CD4-positive, alpha-beta T cell (primary cell): ENCODE measurements at places on chromosomes 5 and 9.
A peak's percentile ranks its signal among the peaks of the same experiment; 100 is the strongest.

- no peak for DNase-seq
These were observed 11.1 kb downstream of the OLFM1 start for GRCh38 chr9:135098400-135099105.

DNA sequence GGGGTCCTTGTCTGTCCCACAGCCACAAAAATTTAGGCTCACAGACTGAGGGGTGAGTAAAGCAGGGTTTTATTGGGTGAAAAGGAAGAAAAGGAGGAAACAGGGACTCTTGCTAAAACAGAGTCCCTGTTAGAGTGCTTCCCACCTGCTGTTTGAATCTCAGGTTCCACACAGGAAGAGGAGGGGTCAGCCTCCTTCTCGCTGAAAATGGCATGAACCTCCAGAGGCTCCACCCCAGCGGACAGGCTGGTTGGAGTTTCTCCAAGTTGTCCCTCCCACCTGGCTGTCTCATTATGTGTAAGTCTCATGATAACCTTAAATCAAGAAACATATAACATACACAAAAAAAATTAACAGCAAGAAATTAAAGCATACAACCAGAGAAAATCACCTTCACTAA, 28.3 kb upstream of the UHRF2 start:
- no peak for DNase-seq

GRCh38 chr5:29131285-29131684, 2062.2 kb upstream of the CDH6 start:
- DNase-seq: no peak

- peak; percentile 11 for DNase-seq
These were observed 85.7 kb upstream of the ARRDC3 start for GRCh38 chr5:91468651-91469422.

GRCh38 chr5:37615184-37615583, 224.7 kb downstream of the GDNF start:
- no peak for DNase-seq

DNA sequence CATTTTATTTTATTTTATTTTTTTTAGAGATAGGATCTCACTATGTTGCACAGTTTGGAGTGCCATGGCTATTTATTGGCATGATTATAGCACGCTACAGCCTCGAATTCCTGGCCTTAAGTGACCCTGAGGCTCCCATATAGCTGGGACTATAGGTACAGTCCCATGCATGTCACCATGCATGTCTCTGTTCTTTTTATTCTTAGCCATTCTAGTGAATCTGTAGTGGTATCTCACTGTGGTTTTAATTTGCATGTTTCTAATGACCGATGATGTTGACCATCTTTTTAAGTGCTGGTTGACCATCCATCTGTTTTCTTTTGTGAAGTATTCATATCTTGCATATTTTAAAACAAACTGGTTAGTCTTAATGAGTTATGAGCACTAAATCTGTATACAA, 76.1 kb downstream of the SLC44A1 start:
- DNase-seq: no peak

- DNase-seq: no peak
These were observed 185.6 kb downstream of the DMAC1 start for GRCh38 chr9:7613931-7614330.

- no peak for DNase-seq
These were observed 581 bp upstream of the C9orf40 start for GRCh38 chr9:74953235-74953751.

- no peak for DNase-seq
These were observed 9.1 kb downstream of the NIPAL4 start for GRCh38 chr5:157469073-157469472.
